Urinary bladder (tissue), 4 donors: ENCODE measurements at places on chromosomes 5 and 9. TPM values are rescaled to one million over a fixed set of nuclear protein-coding genes. Genes with fewer than 3 reads are reported as not detected.

GRCh38 chr5:91848453-91848852 is 465.3 kb upstream of the ARRDC3 start:
- DNase-seq = no peak

DNA sequence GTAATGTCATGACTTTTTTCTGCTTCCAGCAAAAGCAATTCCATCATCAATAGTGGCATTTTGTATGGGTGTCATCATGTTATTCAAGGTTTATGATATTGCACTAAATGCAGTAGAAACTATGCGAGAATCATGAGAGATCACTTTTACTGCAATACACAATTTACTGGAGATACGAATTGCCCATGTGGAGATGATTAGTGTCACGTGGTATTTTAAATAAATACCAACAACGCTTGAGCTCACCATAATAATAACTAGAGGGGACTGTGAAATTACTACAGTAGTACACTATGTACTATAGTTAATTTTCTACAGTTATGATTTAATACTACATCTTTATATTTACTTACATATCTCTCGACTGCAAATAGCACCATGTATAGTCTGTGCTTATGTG is 49.7 kb downstream of the FAM174A start:
- DNase-seq = no peak

Gene CDC26
- 25.5 TPM for total RNA-seq

DNA sequence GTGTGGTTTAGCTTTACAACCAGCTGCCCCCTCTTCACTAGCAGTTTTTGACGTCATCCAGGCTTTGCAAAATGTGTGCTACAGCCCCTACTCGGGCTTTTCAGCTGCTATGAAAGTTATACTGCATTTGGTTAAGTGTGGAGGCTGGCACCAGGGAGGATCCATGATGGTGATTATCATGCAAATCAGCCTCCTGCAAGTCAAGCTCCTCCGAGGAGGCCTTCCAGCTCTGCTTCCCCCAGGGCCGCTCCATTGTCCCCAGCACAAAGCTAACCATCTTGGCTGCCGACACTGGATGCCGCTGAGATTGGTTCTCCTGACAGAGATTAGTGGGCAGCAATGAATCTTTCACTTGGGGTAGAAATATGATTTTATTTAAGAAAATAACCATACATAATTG is 159.6 kb downstream of the NR2F1-AS1 start:
- DNase-seq = no peak

- DNase-seq = no peak
Observed at GRCh38 chr5:456351-457194, 13.6 kb downstream of the EXOC3 start.

Gene DMRT3
- total RNA-seq = not detected

GRCh38 chr9:135924628-135925338 is 17.4 kb upstream of the CAMSAP1 start:
- DNase-seq = no peak

Gene PCDHGC4
- total RNA-seq = 6.8 TPM

DNA sequence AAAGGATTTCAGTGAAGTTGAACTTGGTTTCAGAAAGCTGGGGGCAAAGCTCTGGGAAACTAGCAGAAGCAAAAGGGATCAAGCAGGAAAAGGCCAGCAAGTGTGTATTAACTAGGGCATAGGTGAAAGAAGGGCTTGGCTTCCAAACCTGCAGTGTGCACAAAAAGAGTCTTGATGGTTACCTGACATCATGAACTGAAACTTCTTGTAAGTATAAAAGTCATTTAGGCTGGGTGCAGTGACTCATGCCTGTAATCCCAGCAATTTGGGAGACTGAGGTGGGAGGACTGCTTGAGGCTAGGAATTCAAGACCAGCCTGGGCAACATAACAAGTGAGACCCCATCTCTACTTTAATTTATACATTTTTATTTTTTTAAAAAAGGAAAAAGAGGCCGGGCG is 216.4 kb downstream of the EPB41L4A start:
- no peak for DNase-seq

DNA sequence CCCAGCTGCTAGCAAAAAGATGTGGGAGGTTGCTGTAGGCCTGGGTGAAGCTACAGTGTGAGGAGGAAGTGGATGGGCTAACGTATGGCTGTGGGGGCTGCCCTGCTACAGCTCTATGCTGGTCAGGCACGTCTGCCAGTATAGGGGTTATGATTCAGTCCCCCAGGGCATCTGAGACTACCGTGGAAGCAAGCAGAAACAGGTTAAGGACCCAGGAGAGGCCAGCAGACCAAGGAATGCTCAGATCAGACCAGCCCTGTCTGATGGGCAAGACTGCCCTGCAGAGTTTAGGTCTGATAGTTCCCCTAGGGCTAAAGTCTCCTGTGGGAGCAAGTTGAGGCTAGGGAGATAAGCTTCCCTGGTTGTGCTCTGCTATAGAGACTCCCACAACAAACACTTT is 416.1 kb upstream of the CTNND2 start:
- DNase-seq = no peak

Gene IFNA16
- not detected for total RNA-seq

DNA sequence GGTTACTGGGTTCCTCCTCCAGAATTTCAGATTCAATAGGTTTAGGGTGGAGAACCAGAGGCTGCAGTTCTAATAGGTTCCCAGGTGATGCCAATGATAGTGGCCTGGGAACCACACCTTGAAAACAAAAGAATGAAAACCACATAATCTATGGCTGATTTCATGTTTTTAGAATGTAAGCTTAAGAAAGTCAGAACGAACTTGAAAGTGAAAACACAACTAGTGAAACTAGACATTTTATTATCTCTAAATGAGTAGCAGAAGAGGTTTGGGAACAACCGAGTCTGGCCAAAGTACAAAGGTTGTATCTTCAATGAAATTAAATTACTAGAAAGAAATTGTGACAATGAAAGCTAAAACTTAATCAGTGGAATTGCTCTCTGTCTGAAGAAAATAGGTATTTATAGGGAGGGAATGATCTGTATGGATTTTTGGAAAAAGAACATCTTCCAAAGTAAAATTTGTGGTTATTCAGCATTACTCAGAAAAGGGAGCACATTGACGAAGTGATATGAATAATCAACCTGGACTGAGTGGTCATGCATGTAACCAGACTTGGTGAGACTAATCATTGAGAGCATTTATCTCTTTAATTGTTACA is 24.9 kb upstream of the CEP120 start:
- no peak for DNase-seq

DNA sequence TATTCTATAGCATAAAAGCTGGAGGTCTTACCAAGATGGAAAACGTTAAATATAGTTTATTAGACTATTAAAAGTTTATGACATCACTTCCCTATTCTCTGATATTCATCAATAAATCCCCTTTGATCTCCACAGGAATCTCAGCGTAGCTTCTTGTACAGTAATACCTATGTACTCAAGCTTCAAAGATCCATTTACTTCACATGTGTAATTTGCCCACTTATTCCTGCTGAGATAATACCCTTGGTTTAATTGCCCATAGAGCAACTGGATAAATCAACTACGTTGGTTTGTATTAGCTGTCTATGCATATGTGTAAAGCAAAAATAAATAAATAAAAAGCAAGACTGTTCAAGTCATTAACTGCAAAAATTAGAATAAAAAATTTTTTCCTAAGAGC is 219.7 kb downstream of the EFNA5 start:
- no peak for DNase-seq

DNA sequence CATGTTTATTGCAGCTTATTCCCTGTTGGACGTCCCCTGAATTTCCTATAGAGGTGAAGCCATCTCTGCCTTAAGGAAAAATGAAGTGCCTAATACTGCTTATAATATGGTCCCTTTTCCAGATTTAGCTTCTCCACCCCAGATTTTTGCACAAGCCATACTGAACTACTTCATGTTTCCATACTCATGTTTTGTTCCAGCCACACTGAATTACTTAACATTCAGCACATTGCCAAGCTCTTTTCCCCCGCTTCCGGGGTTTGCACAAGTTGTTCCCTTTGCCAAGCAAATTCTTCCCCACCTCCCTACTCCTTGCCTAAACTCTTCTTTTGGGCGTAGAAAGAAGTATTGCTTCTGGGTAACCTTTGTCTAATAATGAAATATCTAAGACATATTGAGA is 1.7 kb upstream of the CNTRL start:
- peak; percentile 17 for DNase-seq

DNA sequence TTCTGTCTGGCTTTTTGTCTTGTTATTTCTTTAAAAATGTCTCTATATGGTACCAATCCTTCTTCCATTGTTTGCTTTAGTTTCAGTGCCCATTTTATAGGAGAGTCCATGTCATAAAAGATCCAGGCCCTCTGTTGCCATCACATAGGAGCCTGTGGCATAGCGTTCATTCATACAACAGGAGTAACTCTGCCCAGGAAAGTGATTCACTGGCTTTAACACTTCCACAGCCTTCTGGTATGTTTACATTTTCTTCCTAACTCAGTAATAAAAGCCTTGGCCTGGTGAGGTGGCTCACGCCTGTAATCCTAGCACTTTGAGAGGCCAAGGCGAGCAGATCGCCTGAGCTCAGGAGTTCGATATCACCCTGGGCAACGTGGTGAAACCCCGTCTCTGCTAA is 519.3 kb upstream of the PTGER4 start:
- DNase-seq = no peak

Gene SLC6A19
- total RNA-seq = not detected

GRCh38 chr9:92728831-92729734 is 35.5 kb downstream of the BICD2 start:
- DNase-seq = no peak

DNA sequence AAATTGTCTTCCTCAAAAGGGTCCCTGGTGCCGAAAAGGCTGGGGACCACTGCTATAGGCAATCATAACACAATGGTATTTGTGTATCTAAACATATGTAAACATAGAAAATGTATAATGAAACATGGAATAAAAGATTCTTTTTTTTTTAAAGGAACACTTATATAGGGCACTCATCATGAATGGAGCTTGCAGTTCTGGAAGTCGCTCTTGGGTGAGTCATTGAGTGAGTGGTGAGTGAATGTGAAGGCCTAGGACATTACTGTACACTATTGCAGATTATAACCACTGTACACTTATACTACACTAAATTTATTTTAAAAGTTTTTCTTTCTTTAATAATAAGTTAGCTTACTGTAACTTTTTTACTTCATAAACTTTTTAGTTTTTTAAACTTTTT is 176.4 kb downstream of the ARRDC3 start:
- no peak for DNase-seq

Gene IGIP
- total RNA-seq = 25.0 TPM

GRCh38 chr5:149618581-149619248 is 37.4 kb downstream of the ARHGEF37 start:
- no peak for DNase-seq

- no peak for DNase-seq
Observed at GRCh38 chr9:93930070-93930469, 25.1 kb downstream of the BARX1 start.

Gene LCN6
- not detected for total RNA-seq

- DNase-seq = no peak
Observed at GRCh38 chr5:147561435-147561834, 51.6 kb upstream of the DPYSL3 start.

Gene ROR2
- total RNA-seq = 28.2 TPM

Gene ST8SIA4
- total RNA-seq = 18.3 TPM

GRCh38 chr5:124462751-124463150 is 283.7 kb downstream of the ZNF608 start:
- no peak for DNase-seq

Gene RGS14
- total RNA-seq = 4.7 TPM

DNA sequence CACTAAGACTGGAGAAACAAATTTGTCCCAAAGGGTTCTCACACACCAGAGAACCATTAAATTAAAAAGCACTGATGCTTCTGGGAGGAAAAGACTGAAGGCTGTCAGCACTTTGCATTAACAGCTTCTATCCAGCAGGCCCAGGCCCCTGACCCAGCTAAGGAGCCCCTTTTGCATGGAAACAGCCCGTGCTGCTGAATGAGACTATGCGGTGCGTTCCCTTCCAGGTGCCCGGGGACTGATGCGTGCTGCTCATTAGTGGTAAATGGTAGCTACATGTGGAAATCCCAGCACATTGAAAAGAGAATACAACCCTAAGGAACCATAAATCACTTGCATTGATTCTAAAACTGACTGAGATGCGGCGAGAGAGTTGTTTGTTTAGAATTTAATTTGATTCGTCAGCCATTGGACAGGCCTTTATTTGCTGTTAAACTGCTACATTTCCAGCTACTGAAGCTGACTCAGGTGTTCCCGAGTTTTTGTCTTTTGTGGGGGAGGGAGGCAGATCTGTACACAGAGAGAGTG is 351.0 kb upstream of the SLC24A2 start:
- DNase-seq = no peak

Gene DOCK8
- total RNA-seq = 12.5 TPM

Gene CKS2
- total RNA-seq = 58.7 TPM

DNA sequence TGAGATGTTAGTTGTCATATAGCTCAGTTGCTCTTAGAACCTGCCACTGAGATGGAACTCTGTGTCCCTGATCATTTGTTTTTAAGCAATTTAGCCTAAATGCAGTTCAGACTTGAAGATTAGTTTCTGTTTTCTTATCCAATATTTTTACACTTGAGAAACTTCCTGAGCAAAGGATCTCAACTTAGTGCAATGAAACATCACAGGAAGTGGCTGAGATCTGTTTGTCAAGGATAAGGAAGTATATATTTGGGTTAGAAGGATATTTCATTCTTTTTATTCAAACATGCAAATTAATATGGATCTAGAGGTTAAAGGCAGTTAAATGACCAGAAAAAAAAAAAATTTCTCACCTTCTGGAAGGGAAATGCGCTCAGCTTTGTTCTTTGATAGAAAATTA is 19.7 kb upstream of the F2R start:
- no peak for DNase-seq

Gene CMYA5
- 25.4 TPM for total RNA-seq

DNA sequence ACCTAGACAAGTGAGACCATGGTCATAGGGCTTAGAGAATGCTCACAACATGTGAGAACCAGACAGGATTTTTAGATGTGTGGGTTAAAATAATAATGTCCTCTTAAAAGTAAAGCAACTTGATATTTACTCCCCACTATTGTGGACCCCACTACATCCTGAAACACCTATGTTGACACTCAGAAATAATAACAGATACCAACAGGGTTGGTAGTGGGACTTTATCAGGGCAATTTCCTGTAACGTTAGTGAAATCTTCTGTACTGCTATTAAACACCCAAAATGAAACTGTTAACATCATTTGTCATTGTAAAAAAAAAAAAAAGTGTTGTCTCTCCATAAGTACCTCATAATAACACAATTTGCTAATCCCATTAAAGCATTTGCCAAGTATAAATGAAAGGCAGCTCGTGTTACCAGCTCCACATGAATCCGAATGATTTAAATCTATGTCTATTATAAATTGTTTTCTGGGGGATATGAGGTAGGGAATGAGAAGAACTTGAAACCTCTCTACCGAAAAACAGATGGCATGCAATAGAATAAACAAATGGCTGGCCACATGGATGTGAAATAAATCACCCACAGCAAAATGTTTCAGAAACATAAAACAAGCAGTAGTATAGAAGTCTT is 285.9 kb downstream of the ARHGEF28 start:
- DNase-seq = no peak

GRCh38 chr5:136166909-136167308 is 26.1 kb downstream of the SMIM32 start:
- no peak for DNase-seq

DNA sequence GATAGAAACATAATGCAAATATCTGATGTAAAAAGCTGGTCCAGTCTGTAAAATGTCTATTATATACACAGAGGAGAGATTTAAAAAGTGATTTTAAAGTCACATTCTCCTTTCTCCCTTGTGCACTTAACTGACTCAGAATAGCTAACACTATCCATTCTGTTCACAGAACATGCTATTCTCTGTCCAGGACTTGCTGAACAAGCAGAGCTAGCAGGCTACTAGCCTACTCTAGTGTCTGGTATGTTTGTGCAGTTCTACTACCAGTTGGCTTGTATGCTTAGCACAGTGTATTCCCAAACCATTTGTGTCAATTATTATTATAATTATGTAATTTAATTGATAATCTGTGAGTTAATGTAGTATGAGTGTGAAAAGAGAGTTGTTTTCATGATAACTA is 161.7 kb upstream of the NUDT12 start:
- no peak for DNase-seq
